ENCODE measurements at places on chromosomes 2 and 18. TPM values are rescaled to one million over a fixed set of nuclear protein-coding genes. Genes with fewer than 3 reads are reported as not detected.

The OSBPL6 gene
- total RNA-seq = 0.28 TPM

The DLGAP1 gene
- 0.16 TPM for total RNA-seq

The DPYSL5 gene
- total RNA-seq = not detected

The C2orf66 gene
- total RNA-seq = not detected

GRCh38 chr2:84487298-84487996, 28.4 kb upstream of the SUCLG1 start:
- no peak for DNase-seq

GRCh38 chr2:206647985-206648384, 5.7 kb downstream of the FAM237A start:
- DNase-seq = no peak

DNA sequence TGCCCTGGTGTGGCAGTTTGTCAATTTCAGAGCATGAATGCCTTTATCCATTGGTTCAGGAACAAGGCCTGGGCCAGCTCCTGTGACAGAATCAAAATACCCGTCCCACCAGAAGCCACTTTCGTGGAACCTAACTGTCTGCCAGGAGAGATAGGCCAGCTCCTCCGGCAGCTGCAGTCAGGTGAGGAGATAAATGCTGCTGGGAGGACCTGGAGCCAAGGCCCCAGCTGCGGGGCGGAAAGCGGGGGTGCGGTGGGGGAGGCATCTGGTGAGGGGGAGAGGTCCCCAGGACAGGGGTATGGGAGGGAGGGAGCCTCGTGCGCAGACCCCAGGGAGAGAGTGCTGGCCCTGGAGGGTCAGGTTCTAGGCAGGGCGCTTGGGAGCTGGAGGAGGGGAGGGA, 4.4 kb upstream of the ASB1 start:
- no peak for DNase-seq

DNA sequence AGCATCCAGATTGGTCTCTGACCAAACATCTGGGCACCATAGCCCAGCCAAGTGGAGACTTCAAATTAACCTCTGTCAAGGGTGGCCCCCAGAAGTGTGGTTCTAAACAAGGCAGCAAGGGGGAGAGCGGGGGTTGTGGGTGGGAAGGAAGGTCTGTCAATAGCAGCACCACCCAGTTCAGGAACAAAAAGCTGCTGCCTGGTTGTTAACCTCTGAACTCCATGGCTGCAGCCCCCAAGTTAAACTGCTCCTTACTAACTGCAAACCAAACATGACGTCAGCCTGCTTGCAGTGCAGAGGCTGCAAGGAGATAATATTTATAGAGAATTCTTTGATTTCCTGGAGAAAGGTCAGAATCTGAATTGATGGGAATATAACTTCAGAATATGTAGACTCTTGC, 76.5 kb downstream of the ARL4C start:
- DNase-seq = no peak

DNA sequence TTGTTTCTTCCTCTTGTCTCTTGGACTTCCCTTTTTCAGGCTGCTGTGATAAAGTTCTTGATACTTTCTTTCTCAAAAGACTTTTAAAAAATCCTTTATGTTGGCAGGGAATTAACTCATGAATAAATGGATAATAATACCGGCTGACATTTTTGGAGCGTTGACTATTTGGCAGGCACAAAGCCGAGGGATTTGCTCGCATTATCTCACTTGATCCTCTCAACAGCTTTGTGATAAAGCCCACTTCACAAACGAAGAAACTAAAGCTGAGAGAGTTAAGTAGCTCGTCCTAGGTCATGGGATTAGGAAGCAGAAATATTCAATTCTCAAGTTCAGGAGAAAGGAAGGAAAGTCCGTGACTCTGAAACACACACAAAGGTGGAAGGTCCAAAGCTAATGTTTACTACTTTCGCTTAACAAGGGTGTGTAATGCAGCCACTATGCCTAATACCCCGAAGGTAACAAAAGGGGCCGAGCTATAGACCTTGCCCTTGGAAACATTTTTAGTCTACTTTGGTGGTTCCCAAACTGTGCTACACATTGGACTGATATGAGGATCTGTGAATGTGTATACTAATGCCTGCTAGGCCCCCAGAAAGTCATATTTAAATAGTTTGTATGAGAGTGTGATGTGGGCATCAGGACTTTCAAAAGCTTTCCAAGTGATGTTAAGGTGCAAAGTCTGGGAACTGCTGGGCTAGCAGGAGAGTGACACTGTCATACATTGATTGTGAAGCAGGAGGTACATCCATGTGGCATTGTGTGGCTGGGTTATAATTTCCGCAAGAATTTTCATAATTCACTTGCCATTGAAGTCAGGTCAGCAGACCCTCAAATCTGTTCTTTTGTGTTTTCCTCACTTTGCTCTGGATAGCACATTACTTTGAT, 508.4 kb downstream of the PLCL1 start:
- no peak for DNase-seq
